ENCODE measurements at places on chromosomes 2 and 18.

DNA sequence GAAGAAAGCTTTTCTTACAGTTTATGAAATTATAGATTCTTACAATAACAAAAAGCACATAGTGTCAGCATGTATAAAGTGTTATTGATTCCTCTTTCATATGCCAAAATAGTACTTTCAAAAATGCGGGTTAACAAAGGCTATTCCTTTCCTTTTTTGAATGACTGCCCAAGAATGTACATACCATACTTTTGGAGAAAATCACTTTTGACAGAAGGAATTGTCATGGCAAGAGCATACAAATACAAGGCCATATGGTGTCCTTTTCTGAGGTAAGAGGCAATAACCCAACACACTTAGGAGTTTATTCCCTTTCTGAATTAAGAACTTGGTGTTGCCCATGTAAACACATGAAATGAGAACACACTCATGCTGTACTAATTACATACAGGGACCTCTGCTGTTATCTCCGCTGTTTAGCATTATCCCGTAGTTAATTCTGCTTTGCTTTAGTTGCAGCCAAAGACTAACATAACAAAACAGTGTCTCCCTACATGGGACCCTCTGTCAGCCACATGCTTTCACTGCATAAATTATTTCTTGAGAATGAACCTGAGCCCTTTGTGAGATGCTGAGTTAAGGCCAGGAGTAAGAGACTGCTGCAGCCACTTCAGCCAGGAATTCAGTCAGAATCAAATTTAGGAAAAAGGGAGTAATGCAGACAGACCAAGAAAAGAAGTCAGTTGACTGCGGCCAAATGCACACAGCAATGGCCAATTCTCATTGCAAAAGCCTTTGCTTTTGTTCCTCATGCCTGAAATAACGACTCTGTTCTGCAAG is 67.0 kb downstream of the CDH2 start:
- DNase-seq, result no peak

DNA sequence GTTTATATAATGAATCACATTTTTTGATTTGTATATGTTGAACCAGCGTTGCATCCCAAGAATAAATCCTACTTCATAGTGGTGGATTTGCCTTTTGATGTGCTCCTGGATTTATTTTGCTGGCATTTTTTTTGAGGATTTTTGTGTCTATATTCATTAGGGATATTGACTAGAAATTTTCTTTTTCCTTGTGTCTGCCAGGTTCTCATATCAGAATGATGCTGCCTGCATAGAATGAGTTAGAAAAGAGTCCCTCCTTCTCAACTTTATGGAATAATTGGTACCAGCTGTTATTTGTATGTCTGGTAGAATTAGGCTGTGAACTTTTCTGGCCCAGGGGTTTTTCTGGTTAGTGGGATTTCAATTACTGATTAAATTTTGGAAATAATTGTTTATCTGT is 457.4 kb upstream of the DSEL start:
- no peak for DNase-seq

- DNase-seq, result no peak
Measured at GRCh38 chr18:9017905-9018227, 84.6 kb upstream of the NDUFV2 start.

DNA sequence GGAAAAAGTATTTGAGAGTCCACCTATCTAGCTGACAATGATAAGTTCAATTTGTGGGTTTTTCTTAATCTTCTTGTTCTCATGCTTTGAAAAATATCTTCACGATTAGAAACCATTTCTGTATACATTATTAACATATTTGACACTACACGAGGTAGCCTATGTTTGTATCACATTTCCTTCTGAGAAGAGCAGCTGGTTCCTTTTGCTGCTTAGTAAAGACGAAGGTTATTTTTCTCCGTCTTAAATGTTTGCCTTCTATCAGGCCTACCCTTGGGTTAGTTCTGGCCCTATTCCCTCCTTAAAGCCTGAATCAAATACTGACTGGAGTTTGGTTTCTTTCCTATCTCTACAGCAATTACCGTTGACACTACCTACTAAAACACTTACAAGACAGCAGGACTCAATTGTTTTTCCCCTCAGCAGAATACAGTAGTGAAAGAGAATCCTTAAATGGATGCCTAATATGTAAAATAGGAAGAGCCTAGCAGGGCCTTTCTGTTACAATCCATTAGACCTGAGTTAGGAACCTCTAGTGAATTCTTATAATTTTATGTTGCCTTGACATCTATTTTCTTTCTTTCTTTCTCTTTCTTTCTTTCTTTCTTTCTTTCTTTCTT is 790.4 kb downstream of the EPHA4 start:
- no peak for DNase-seq

DNA sequence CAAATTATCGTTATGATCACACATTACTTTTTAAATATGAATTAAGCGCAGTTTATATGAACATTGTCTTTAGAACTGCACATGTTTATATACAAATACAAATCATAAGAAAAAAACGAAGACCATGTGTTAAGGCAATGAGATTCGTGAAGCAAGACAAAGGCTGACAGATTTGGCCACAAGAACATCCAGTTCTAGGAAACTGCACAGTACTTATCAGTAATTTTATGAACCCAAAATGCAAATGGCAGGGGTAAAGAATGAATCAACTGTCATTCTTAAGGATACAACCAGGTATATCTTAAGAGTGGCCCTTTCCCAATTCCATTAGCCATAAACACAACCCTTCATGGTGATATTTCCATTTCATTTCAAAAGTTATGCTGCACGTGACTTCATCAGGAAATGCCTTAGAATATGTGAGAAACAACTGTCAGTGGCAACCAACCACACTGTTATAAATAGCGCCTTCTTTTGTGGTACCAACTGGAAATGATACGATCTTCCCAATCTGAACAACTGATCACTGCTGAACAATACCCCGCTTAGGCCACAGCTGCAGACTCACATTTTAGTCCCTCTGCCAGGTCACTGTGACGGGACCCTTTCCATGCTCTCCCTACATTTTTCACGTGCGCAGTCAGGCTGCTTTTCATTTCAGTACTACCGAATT is 144.9 kb downstream of the L3MBTL4 start:
- no peak for DNase-seq

DNA sequence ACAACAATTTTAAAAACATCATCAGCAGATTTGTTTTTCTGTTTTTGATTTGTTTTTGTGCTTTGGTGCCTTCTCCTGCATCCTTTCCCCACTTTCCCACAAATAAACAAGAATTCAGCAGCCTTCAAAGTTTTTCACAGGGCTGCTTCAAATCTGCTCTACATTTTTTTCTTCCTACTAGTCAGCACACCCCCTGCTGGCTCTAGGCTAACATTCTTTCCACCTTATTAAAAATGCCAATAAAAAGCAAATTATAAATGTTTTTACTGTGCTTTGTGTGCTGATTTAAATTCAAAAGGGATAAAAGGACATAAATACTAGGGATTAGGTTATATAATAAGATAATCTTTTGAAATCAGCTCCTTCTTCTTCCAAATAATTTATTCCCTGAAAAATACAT is 6.2 kb upstream of the CNTNAP5 start:
- no peak for DNase-seq

DNA sequence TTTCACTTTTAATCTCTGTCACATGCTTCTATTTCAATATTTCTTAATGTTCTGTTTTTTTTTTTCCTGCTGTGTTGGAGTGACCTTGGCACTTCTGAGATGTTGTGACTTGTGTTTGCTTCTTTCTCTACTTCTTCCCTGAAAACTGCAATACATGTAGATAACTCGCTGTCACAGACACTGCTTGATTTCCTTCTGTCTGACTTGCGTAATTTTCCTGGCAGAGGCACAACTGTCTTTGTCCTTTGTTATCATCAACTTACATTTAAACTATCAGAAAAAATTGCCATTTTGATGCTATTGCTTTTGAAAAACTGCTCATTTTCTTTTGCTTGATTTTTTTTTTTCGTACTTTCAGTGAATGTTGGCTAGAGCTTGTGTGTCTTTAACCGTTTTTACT is 69.0 kb downstream of the BABAM2 start:
- no peak for DNase-seq

DNA sequence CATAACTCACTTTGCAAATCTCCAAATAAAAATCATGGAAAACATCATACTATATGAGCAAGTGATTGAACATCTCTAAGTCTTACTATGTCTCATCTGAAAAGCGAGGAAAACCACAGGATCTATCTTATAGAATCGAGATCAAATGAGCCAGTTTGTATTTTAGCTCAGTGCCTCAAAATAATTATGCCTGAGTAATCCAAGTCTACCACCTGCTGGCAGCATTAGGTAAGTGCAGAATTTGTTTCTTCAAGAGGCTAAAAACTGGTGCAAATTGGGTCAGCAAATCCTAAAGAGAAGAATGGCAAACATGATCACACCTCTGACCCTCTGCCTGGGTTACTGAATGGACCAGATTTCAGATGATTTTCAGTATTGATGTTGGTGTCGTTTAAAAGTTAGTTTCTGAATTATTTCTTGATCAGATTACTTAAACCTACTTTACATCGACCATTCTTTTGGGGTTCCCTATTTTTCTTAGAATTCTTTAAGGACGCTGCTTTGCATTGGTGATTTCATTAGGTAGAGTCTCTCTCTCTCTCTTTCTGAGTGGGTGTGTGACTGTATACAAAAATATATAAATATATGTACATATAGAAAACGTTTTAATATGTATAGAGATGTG is 12.7 kb upstream of the FHOD3 start:
- DNase-seq, result peak; percentile 23

DNA sequence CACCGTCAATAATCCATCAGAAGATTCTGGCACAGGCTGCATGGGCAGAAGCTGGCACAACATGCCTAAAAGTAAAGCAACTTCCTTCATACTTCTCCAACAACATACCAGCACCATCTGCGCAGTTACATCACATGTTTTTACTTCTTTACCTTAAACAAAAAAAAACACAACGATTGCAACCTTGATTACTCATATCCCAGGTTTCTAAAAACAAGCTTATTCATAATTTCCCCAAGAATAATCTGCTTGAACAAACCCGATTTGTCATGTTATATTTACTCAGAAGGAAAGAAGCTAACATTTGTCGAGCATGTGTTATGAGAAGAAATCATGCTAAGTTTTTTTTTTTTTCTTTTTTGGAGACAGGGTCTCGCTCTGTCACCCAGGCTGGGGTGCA is 54.7 kb downstream of the THADA start:
- DNase-seq, result no peak

DNA sequence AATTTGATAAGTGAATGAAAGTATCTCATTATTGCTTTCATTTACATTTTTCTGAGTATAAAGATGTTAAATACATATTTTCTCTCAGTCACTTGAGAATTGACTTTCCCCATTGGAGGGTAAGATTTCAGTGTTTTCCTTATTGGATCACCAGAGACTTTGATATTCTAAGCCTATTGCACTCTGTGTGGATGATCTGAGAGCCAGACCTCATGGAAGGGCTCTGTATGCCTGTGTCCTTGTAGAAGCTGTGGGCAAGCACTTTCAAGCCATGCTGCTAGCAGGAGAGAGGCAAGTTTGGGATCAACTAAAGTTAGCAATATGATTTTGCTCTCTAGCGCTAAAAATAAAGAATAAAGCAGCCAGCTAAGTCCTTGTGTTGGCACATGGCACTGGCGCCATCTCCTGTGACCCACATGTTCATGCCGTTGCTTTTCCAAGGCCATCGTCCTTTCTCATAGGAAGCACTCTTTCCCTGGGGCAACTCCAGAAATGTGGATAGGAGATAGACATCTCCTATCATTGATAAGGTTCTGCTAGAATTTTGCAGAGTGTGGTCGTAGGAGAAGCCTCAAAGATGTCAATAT is 72.6 kb downstream of the AOX1 start:
- no peak for DNase-seq

- no peak for DNase-seq
Measured at GRCh38 chr2:217650716-217651360, 352.0 kb downstream of the TNS1 start.

GRCh38 chr2:208130712-208131110 is 1.1 kb upstream of the CRYGC start:
- no peak for DNase-seq

DNA sequence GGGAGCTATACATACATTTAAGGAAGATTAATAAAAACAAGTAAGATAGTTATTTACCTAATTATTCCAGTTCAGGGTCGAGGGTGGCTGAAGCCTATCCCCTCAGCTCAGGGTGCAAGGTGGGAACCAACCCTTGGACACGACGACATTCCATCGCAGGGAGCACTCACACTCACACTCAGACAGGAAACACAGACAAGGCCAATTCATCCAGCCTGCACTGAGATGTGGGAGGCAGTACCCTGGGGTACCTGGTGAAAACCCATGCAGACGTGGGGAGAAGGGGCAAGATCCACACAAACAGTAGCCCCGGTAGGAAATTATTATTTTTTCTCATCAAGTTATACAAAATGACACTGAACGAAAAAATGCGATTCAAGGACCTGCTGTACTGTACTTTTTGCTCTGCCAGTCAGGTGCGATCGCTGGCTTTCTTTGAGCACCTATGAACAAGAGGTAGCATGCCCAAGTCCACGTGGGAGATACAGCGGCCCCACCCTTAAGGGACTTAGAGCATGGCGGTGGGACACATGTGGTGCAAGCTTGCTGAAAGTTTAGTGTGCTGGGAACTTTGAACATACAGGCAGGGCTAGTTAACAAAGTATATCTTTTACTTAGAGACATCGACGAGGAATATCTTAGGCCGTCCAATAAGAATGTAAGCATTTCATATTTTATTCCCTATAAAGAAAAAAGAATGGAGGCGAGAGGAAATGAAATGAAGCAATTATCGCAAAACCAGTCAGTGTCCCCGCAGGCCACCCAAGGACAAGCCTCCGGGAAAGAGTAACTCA is 624 bp downstream of the METTL8 start:
- peak; percentile 3 for DNase-seq

DNA sequence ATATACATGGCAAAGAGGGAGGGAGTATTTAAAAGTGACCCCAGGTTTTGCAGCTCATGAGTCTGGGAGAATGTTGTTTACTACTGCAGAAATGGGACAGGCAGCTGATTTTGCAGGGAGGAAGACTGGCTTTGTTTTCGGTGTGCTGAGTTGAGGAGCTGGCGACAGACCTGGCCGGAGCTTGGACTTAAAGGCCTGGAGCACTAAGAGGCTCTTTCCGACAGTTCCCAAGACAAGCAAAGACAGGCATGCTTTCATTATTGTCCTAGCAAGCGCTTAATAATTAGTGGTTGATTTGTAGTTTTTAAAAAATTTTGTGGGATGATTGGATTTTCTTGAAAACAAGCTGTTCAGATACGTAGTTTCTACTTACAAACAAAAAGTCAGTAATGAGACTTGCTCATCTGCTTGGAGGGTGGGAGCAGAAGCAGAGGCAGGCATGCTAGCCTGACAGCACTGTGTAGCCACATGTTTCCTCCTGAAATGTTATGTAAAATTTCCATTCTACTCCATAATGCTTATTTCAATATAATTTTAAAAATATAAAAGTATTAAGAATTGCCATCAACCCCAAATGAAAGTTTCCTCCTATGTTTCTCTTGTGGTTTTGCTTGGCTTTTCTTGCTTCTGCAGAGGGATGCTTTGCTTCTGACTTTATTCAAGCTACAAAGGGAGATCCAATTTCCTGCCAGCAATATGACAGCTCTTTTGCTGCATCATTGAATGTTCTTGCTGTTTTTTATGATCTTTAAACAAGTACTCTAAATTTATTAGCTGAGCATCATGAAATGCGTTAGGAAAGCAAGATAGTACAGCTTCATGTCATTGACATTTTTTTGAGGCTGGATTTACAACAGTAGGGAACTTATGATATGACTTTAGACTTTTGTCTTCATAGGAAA is 75.8 kb downstream of the PHLPP1 start:
- DNase-seq, result no peak

All from hypothalamus (tissue), 51 donors.